ENCODE measurements at places on chromosomes 2 and 18. TPM values are rescaled to one million over a fixed set of nuclear protein-coding genes. Genes with fewer than 3 reads are reported as not detected.

Gene ST8SIA5
- total RNA-seq, result 1.9 TPM

Gene USP37
- 16.5 TPM for total RNA-seq

GRCh38 chr2:231882646-231883045 lies 43.5 kb downstream of the NPPC start:
- DNase-seq, result no peak

Gene HOXD12
- total RNA-seq, result not detected

- DNase-seq, result peak; percentile 53
These were observed 208.4 kb downstream of the HDAC4 start for GRCh38 chr2:239192456-239192855.

DNA sequence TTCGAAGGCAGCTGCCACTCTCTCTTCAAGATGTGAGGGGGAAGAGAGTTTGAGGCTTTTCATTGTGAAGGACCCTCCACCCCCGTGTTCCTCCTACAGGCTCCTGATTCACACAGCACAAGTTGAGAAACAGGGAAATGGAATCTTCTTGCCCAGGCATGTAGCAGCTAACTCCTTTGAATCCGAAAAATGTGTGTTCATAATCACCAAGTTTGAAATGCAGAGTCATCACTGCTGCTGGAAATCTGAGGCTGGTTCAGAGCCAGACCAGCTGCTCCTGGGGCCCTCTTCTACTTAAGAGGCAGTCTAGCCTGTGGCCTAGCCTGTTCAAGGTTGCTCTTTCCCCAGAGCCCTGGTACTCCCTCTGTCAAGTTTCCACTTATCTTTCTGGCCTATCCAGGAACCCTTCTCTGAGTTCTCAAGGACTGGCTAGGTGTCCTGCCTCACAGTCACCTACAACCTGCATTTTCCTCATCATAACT lies 166.4 kb downstream of the TMEM247 start:
- DNase-seq, result no peak

DNA sequence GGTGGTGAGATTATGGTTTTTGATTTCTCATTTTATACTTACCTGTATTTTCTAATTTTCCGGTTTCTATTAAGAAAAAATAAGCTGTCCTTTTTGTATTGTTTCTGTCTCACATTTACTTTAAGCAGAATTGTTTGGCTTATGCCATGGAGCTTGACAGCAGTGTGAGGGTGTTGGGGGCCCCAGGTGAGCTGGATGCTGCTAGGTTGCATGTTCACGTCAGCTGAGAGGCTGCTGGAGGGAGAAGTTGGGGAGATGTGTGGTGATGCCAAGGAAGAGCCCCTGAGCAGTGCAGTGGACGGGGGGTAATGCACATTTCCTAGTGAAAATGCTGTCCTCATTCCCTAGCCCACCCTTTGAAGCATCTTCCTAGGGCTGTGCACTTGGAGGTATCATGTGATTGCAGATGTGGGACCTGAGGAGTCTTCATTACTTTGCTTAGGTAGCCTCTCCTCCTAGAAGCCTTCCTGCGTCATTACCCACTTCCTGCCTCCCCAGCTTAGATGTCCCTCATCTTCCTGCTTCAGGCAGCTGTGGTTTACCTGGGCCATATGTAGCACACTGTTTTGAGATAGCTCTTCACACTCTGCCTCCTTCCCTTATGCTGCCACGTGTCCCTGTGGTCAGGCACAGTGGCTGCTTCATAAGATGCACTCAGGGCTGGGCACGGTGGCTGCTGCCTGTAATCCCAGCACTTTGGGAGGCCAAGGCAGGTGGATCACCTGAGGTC lies 16.2 kb downstream of the ATG16L1 start:
- no peak for DNase-seq

Gene SCYGR1
- not detected for total RNA-seq

Gene SFXN5
- 15.0 TPM for total RNA-seq

- no peak for DNase-seq
These were observed 112.2 kb downstream of the SOS1 start for GRCh38 chr2:39008665-39009064.

Gene ARHGAP15
- total RNA-seq, result not detected

DNA sequence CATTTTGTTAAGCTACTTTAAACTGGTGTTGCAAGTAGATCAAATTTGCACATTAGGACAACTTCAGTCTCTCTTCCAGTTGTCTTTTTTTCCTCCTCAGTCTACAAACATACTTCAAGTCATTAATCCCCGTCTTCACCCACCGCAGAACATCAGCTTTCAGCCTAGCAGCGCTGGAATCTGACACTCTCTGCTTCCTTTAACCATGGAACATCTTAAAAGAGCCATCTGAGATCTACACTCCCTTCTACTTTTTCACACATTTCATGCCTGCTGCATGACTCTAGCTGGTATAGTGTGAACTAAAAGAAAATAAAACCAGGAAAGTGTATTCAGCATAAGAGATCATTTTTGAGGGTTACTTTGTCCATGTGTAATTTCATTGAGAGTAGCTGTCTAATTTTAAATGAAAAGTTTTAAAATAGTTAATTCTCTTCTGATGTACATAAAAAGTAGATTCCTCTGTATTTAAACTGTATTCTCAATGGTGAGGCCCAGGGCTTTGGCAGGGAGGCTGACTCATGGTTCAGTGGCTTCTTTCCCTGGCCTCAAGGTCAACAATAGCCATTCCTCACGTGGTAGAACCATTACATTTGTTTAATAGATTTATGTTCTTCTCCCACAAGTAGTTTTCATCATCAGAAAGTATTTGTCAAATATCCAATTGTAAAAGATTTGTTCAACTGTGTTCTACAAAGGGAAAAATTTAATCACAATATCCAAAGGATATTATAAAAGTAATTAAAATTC lies 16.5 kb downstream of the SGPP2 start:
- DNase-seq, result no peak

DNA sequence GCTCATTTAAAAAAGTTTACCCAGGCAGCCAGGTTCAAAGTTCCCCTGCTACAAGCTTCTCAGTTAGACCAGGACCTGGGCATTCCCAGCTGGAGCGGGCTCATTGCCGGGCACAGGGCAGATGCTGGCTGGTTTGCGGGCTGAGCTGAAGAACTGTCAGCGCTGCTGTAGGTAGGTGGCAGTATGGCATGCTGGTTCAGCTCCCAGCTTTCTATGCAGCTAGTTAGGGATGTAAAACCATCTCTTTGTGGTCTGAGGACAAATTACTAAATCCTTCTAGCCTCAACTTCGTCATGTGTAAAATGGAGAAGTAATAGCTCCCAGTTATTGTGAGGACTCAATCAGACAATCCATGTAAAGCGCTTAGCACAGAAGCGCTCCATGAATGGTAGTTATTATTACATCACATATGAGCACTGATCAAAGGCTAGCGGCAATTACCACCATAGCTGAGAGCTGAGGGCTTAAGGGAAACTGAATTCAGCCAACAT lies 2.4 kb upstream of the LDLRAD4 start:
- DNase-seq, result no peak

GRCh38 chr2:109407276-109408042 lies 206.3 kb downstream of the SEPTIN10 start:
- no peak for DNase-seq

DNA sequence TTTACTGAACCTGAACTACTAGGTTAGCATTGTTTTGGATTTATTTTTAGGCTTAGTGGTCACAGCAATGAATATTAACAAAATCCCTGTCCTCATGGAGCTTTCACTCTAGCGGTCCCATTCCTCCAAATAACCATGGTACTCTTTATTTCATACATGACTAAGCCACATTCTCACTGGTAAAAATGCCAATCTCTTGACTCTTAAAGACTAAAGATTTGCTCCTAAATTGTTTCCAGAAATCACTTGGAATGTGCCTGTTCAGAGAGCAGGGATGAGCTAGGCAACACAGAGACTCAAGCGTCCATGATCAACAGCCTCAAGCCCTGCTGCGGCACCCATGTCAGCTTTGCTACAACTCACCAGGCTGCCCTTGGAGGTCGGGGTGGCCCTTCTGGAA lies 13.5 kb downstream of the LMAN1 start:
- no peak for DNase-seq

DNA sequence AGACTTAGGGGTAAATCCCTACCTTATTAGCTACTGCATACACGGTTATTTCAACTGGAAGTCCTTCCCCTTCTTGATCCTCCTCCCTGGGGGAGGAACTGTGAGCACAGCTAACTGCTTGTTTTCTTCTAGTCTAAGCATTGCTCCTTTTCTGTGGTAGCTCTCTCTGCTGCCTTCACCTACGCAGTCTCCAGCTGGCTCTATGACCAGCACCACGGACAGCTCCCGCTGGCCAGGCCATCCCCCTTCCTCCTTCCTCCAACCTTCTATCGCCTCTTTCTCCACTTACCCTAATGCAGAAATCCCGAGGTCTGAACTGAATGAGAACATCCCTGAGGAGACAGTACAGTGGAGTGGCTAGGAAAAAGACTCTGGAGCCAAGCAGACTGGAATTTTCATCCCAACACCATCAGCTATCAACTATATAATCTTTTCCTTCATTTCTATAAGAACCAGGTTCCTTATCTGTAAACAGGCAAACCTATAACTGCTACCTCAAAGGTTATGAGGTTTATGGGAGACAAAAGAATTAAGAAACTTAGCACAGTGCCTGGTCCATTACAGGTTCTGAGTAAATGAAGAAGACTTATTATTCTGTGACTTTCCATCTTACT lies 4.7 kb upstream of the CFAP65 start:
- no peak for DNase-seq

Gene SPDYA
- 1.3 TPM for total RNA-seq

DNA sequence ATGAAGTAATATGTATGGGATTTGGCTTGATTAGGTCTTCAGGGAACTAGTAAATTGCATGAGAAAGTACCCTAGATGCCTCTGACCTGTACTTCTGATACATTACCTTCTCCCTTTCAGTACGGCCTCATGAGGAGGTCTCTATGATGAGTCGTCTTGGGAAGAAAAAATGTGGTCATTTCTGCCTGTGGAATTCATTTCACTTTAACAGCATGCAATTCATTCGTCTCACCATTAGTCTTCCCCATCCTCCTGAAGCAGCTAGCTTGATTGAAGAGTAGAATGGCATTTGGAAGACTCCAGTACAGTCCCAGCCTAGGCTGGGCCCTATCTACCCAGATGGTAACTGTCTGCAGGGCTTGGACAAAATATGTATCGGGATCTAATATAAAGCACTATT lies 52.2 kb downstream of the TMX3 start:
- no peak for DNase-seq

DNA sequence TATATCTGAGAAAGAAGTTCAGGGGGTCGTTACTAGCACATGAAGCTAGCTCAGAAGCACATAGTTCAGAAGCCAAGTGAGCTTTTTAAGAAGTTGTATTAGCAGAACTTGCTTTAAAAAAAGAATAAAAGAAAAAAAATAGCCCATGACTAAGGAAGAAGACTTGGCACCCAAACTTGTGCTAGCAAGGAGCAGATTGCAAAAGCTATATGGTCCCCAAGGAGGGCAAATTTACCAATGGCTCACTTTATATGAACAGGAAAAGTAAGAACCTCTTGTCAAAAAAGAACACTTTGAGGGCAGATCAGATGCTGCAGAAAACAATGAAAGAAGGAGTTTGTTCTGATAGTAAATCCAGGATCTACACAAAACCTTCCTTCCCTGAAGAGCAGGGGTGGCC lies 486.5 kb upstream of the ACVR2A start:
- DNase-seq, result no peak

Gene CXCR4
- total RNA-seq, result 34.8 TPM

Gene TLX2
- 2.9 TPM for total RNA-seq

Gene KCNJ13
- total RNA-seq, result 2.9 TPM

Data from type B pancreatic cell (in vitro differentiated cells).